ENCODE measurements at places on chromosomes 16 and 17.

DNA sequence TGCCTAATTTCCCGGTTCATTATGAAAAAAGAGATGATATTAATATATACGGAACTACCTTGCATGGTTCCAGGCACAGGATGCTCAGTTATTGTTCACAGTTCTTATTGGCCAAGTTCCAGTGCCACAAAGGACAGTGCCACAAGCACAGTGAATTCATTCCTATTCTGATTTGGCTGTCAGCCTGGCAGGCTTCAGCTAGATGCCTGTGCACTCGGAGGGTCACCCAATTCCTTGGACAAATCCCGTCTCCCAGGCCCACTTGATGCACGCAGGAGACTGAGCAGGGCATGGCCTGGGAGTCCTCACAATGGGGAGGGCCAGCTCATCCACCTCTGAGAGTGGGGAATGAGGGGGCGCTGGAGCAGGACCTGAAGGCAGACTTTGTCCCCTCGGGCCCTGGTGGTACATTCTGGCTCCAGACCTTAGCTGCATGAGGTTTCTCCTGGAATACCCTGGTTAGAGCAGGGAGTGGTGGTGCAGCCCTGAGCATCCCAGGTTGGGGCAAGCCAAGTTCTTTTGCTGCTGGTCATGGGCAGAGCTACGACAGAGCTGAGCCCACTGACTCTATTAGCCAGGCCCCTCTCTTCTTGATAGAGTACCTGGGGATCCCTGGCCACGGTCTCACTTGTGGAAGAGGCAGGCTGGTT is 41.4 kb downstream of the MIS12 start:
- no peak for DNase-seq

- no peak for DNase-seq
These were observed 12.1 kb downstream of the CD300A start for GRCh38 chr17:74478420-74479100.

DNA sequence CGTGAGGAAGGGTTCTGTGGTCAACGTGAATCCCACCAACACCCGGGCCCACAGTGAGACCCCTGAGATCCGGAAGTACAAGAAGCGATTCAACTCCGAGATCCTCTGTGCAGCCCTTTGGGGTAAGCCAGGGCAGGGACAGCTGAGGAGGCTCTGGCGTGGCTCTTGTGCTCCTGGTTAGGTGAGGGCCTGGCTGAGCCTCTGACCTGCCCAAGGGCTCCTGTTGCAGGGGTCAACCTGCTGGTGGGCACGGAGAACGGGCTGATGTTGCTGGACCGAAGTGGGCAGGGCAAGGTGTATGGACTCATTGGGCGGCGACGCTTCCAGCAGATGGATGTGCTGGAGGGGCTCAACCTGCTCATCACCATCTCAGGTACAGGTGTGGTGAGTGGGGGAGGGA is 4.2 kb upstream of the C17orf107 start:
- no peak for DNase-seq

DNA sequence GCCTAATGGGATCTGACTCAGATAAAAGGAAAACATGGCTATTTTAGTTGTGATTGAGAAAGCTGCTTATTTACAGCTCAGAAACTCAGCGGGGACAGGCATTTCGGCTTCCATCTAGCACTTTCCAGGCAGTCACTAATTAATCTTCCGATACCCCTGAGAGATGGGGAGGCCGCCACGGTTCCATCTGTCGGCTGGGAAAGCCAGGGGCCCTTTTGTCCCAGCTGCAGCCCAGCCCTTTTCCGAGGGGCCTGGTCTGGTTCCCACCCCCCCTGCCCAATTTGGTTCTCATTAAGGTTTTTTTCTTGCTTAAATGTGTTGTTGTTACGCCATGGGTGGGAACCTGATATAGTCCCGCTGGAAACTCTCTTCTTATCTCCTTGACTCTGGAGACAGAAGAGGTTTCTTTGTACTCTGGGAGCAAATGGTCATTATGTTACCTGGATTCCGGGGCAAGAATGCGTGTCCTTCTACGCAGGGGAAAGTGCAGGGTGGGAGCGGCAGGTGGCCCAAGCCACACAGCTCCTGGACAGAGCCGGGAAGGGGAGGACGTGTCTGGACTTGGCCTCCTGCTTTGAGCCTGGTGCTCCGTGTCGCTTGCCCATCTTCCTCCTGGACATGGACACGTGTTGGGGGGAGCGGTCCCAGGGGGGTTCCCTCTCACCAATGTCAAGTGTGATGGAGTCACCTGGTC is 50.9 kb upstream of the GSE1 start:
- no peak for DNase-seq

GRCh38 chr16:23847948-23848347 is 12.2 kb downstream of the PRKCB start:
- no peak for DNase-seq

GRCh38 chr16:74281300-74281699 is 15.3 kb upstream of the PSMD7 start:
- no peak for DNase-seq

- DNase-seq = no peak
These were observed 29.9 kb upstream of the PAFAH1B1 start for GRCh38 chr17:2563543-2563942.

DNA sequence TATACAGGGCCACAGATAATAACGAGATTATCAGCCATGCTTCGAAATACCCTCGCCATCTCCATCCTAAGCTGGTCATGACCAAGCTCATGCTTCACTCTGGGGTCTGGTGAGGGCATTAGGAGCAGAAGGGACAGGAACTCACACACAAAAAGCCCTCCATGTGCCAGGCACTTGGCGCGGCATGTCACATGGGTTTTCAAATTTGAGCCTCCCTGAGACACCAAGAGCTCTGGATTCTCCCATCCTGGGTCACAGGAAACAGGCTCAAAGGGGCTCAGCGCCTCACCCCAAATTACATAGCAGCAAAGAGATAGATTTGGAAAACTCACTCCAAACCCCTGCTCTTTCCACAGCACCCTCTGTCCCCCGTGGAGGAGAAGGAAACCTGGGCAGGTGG is 239.5 kb downstream of the GSG1L start:
- DNase-seq = no peak

DNA sequence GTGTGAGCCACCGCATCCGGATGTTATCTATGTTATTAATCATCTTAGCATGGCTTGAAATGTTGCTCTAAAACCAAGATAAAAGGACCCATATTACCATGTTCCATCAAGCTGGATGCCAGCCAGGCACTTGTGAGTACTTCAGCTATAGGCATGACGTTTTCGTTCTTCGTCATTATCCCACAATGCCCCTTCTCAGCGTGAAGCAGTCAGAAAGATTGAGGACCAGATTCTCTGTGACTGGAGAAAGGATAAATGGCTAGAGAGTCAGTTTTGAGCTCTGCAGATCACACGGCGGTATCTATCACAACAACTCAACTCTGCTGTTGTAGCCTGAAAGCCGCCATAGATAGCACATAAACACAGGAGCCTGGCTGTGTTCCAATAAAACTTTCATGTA is 29.8 kb upstream of the LCMT1 start:
- no peak for DNase-seq

GRCh38 chr17:82457073-82457928 is 1.2 kb upstream of the NARF start:
- no peak for DNase-seq

DNA sequence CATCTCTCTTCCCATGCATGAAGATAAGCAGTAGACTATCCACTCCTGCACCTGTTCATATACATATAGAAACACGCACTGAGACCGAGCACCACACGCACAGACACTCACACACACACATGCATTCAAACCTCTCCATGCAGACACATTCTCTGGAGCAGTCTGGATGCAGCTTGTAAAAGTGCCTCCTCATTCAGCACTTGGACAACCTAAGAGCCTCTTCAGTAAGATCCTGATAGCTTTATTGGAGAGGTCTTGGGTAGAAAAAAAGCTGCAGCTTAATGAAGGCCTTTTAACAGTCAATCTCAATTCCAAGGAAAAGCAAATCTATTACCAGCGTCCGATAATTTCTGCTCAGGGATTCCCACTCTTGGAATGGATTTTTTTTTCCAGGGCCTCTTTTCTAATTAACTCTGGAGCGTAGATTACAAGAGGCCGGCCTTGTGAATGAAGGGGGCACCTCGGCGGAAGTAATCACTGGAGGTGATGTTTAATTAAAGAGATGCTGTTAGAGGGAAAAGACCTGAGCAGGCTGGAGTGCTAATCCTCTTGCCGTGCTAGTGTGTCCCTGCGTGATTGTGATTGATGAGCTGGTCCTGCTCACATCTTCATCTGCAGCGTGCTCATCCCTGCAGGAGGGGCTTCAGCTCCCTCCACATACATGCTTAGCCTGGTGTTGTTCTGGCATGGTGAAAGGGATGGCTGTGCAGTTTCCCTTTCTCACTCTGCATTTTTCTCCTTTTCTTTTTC is 155.1 kb downstream of the RBFOX1 start:
- no peak for DNase-seq

- no peak for DNase-seq
These were observed 238.1 kb downstream of the MAF start for GRCh38 chr16:79362300-79362970.

- DNase-seq = no peak
These were observed 18.5 kb downstream of the RAP1GAP2 start for GRCh38 chr17:2814481-2815341.

- DNase-seq = no peak
These were observed 11.8 kb upstream of the FAM117A start for GRCh38 chr17:49775546-49776260.

GRCh38 chr16:58458606-58459343 is 41.2 kb upstream of the NDRG4 start:
- no peak for DNase-seq

GRCh38 chr16:28924399-28924761 is 658 bp downstream of the RABEP2 start:
- DNase-seq = no peak

GRCh38 chr16:86019446-86020047 is 120.6 kb downstream of the IRF8 start:
- DNase-seq = no peak

- DNase-seq = no peak
These were observed 9.6 kb upstream of the CES1 start for GRCh38 chr16:55842369-55843104.

DNA sequence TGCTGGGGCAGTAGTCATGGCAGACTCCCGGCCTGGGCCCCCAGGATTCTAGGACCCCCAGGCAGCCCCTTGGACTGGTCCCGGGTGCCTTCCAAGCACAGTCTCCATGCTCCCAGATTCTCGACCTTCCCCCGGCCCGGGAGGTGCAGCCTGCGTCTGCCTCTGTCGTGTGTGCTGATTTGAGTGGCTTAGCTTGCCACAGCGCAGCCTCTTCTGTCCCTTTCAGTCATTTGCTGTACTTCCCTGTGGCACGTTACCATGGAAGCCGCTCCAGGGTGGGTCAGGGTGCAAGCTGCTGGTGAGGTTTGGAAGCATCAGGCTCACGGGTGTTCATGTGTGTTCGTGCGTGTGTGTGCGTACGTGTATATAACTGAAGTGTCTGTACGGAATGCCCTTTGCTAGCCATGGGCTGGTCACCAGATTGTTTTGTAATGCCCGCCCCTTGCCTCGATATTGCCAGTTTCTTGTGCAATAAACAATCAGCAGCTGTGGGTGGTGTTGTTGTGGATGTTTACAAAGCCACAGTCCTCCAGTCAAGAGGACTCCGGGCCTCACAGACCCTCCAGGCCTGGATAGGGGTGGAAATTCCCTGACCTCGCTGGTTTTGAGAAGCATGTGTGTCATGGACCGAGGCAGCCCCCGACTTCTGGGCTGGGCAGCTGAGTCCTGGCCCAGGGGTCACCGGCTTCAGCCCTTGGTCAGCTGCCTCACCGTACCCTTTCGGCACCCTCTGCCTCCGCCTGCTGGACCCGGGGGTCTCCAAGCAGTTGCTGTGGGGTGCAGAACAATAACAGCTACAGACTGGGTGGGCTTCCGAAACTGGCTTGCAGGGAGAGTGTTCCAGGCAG is 9.7 kb upstream of the CLEC18A start:
- no peak for DNase-seq

DNA sequence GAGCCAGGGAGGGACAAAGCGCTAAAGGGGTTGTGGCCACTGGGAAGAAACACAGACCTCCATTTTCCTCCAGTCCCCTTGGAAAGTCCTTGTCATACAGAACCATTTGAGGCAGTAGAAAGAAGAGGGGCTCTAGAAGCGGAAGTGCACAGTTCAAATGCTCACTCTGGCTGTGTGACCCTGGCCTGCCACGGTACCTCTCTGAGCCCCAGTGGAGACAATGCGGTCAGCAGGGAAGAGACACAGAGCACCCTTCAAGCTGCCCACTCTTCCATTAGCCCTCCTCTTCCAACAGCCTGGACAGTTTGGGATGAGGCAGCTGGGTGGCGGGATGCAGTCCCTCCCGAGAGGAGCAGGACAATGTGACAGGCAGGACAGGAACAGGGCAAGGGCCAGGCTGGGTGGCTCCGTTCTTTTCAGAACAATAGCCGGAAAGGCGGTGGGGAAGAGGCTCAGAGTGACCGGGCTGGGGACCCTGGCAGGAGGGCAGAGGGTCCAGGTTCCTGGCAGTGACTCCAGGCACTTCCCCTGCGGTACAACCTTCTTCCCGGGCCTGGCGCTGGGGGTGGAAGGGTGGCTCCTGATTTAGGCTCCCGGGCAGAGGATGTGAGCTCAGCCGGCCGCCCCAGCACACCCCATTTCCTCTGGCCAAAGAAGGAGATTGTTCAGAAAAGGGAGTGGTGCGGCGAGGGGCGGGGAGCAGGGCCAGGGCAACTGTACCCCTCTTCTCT is 5.6 kb downstream of the CASKIN2 start:
- no peak for DNase-seq

DNA sequence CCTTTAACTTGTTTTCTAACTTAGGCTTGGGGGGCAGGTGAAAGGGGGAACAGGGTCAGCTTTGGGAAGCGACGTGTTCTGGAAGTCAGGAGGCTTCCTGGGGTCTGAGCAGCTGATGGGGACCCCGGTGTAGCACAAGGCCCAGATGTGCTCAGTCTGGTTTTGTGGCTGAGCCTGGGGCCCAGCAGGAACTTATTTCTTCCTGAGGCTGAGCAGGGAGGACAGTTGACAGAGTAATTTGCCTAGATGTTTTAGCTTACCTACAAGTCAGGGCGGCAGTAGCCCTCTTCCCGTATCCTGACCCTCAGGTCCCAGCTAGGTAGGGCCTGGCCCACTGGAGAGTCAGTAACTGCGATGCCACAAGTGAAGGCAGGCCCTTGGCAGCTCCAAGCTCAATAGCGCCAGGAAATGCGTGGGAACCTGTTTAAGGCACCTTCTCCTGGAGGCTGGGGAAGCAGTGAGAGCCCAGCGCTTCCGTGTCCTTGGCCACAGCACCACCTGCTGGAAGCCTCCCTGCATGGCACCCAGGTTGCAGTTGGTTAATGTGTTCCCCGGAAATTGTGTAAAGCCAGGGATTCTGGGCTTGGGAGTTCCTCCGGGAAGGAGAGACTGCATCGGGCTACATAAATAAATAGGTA is 5.2 kb downstream of the CCR7 start:
- no peak for DNase-seq

GRCh38 chr17:2883544-2884213 is 87.4 kb downstream of the RAP1GAP2 start:
- no peak for DNase-seq

DNA sequence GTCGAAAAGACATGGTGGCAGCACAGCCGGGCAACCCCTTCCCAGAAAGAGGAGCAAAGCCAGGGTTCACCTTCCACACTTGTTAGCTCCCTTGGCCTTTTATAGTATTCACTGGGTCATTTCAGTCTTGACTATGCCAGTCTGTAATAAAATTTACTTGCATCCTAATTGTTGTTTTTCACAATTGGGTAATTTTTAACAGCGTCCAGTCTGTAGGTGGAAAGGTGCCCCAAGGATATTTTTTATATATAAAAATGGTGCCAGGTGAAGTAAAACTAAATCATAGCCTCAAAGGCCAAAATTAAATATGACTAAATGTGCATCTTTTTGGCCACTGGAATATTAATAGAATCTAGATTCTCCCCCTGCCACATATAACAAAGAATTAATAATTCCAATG is at the start of gene KRT26:
KRT26 (minus strand) TSS at position 101 of the 400 bp plus-strand sequence; CDS start at position 13, 88 bp downstream.
- DNase-seq = no peak

GRCh38 chr17:39828443-39828842 is 35.7 kb downstream of the IKZF3 start:
- no peak for DNase-seq
